ENCODE measurements at places on chromosomes 7 and 10.

DNA sequence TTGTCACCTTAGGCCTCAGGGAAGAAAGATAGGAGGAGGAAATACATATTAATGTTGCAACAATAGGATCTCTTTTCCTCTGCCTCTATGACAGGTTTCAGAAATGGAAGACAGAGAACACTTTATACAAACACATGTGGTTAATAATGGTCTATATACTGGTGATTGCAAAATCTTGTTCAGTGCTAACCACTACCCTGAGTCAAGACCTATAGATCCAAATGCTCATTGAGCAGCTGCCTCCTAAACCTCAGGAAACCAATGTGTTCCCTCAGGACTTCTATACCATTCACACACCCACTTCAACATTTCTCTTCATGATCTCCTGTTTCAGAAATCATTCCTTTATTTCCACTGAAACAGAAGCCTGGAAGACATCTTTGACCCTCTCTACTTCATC lies 32.5 kb upstream of the VWDE start:
- DNase-seq: no peak

GRCh38 chr10:120188950-120189349 lies 268.1 kb upstream of the PLPP4 start:
- no peak for DNase-seq

- no peak for DNase-seq
Measured at GRCh38 chr10:99524736-99525380, 7.9 kb upstream of the NKX2-3 start.

- no peak for DNase-seq
Measured at GRCh38 chr10:129501652-129502436, 34.8 kb downstream of the MGMT start.

- DNase-seq: no peak
Measured at GRCh38 chr10:77016855-77017254, 620.8 kb downstream of the KCNMA1 start.

DNA sequence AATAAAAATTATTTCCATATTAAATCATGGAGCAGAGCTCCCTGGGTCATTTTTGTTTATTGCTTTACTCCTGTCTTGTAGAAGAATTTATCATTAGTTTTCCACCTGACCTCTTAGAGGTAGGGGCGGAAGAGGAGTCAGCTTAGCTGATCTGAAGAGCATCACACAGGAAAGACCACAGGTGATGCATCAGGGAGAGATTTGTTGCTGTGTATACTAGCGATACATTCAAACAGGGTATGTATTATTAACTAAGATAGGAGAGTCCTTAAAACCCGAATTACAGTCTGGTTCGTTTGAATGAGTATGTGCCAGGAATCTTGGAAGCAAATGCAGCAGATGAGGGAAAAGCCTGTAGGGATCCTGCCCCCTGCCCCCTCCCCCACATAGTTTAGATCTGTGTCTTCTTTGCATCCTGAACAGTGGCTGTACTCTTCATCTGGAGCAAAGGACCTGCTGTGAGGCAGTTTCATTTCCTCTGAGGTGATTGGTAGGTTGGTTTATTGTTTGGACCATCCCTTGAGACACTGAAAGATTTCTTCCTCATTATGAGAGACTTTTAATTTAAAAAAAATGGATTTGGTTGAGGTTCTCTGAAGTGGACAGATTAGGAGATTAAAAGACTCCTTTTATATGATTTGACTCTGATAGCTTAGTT lies 177.0 kb downstream of the SND1 start:
- no peak for DNase-seq

GRCh38 chr7:22551768-22552513 lies 52.0 kb upstream of the STEAP1B start:
- no peak for DNase-seq

- no peak for DNase-seq
Measured at GRCh38 chr7:16939161-16939560, 57.4 kb upstream of the AGR3 start.

GRCh38 chr7:127717502-127718339 lies 65.7 kb downstream of the SND1 start:
- DNase-seq: no peak

- DNase-seq: no peak
Measured at GRCh38 chr7:137838706-137839315, 8.0 kb downstream of the DGKI start.

DNA sequence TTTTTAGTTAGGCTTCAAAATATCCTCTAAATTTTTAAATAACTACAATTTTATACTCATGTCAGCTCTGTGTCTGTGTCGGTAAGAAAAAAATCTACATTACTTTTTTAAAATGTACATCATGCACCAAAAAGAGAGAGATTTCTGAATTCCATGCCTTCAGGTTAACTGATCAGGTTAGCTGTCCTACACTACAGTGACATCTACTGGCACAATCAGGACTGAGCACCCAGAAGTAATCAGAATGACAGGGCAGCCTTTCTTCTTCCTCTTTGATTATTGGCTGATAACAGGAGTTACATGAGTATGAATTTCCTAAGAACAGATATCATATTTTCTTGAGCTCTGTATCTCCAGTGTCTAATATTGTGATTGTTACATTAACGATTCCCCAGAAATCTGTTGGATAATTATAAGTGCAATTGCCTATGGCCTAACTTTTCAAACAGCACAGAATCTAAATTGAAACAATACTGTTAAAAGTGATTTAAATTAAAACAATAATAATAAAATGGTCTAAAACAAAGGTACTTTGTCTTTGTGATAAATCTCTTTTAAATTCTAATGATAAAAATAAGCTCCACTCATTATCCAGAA lies 41.8 kb upstream of the HYCC1 start:
- DNase-seq: peak; percentile 42

DNA sequence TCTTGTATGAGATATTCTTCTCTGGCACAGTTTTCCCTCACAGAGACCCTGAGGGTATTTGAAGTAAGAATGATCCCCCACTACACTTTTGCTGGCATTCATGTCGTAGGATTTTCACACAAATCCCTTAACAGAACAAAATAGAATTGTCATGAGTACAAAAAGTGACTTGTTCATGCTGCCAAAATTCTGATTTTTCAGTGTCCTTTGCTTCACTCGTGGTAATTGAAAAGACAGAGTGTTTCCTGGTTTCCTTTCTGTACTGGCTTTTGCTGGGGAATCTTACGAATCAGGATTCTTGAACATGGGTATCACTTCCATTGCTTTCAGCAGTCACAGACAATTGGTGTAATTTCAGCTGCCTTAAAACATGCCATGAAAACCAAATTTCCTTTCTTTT lies 756.3 kb downstream of the REEP3 start:
- no peak for DNase-seq

GRCh38 chr10:116101616-116102315 lies 171.2 kb downstream of the GFRA1 start:
- no peak for DNase-seq

GRCh38 chr7:1843921-1844335 lies 173.9 kb downstream of the ELFN1 start:
- DNase-seq: no peak

DNA sequence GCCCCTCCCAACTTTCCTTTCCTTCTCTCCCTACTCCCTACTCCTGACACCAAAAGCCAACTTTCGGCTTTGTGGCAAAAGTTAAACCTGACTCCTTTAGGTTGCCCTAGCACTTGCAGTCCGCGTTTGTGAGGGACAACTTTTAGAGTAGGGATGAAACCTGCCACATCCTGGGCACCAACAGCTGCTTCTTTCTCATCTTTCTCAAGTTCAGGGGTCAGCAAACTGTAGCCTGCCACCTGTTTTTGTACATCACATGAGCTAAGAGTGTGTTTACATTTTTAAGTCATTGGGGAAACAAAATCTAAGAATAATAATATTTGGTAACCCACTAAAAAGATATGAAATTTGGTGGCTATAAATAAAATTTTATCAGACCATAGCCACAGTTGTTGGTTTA lies 660.6 kb downstream of the KCNMA1 start:
- no peak for DNase-seq

- no peak for DNase-seq
Measured at GRCh38 chr10:3464760-3465405, 292.3 kb upstream of the PITRM1 start.

- no peak for DNase-seq
Measured at GRCh38 chr10:117461766-117462423, 80.7 kb upstream of the EMX2 start.
